ENCODE measurements at places on chromosomes 12 and 14.

DNA sequence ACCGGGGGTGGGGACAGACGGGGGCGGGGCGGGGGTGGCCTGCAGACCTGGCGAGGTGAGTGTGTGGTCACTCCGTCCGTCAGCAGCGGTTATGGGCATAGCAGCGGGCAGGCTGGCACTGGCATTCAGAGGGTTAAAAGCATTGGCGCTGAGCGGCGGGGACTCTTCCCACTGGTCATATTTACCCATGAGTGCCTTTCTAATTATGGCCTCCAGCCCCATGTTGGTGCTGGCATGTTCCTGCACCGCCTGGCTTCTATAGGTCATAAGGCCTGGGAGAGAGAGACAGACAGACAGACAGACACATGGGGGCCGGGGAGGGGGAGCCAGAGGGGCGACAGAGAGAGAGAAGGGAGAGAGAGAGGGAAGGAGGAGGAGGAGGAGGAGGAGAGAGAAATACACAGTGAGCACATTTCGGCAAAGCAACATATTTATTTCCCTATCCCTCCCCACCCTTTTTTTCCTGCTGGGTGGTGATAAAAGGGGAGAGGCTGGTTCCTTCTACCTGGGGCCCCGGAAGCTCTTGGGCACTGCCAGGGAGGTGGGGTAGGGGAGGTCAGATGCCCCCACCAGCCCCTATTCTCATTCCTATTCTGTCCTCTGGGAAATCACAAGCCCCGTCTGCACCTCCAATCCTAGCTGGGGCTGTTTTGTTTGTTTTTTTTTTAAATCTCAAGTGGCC, 32.6 kb downstream of the RFLNA start:
- no peak for DNase-seq

GRCh38 chr14:100065942-100066574, 836 bp downstream of the EVL start:
- DNase-seq, result no peak

DNA sequence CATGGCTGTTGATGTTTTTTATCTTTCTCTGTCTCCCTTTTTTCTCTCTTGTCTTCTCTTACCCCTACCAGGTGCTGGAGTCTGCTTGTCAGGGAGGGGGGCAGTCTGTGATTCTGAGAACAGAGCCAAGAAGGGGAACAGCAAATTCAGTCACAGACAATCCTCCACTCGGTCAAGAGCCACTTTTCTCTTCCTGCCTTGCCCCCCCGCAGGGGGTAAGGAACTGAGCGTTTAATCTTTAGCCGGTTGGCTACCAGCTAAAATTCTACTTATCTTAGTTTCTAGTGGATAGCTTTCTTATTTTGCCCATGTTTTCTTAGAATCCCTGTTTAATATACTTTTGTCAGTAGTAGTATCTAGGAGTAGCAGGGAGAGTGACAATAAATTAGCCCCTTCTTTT, 1.9 kb downstream of the RIMKLB start:
- DNase-seq, result no peak

DNA sequence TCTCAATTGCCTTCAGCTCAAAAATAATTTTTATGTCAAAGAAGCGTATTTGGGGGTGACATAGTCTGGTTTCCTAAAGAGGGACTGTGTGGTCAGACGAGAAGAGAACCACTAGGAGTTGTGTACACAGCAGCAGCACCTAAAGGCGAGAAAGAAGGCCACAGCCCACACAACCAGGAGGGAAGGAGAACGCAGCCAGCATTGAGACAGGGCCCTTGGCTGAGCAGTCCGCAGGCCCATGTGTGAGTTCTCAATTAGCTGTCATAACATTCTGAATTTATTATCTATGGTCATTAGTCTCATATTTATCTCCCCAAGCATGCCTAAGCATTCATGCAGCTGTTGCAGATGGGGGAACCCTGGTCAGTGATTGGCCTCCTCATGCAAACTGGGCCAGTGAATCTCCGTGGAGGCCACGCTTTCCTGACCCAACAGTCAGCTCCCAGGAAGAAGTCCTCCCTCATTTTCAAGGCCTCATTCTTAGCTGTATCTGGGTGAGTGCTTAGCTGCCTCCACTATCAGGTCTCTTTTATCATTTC, 81.2 kb upstream of the ATF7IP start:
- DNase-seq, result no peak

GRCh38 chr12:114342656-114343055, 63.3 kb downstream of the TBX5 start:
- no peak for DNase-seq
